ENCODE measurements at places on chromosomes 11 and 22. TPM values are rescaled to one million over a fixed set of nuclear protein-coding genes. Genes with fewer than 3 reads are reported as not detected.

DNA sequence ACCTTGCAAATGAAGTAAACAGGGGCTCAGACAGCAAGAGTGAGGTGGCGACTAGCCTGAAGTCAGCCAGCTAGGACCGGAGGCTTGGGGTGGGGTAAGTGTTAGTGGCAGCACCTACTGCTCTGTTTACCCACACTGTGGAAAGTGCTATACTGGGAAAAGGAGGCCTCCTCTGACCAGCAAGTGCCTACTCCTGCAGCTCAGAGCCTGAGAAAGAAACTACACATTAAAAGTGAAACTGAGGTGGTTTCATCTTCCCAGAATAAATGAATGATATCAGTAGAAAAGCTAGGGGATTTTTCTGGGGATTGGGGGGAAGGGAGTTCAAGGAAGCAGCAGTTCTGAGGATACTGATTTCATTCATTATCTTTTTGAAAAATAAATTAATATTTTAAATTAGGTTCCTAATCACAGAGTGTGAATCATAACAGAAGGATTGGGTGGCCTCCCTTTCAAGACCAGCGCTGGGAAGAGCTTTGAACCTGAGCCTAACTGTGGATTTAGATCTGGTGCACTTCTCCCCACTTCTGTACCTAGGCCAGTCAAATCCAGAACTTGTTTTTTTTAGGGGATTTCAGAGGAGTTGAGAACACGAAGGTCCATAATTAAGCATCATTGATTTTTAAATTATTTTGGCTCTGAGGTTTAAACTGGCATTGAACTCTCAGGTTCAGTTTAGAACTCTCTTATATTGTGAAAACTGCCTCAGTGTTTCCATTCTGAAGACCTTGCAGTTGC is 48.1 kb upstream of the GRAMD1B start:
- no peak overlapping the region for H3K4me3 ChIP-seq
- no peak for DNase-seq
- no peaks in the 10 kb centered on the region for H3K27me3 ChIP-seq
- H3K27ac ChIP-seq: no peak overlapping the region

- no peak overlapping the region for H3K4me3 ChIP-seq
- H3K4me1 ChIP-seq: no peaks in the 10 kb centered on the region
- H3K36me3 ChIP-seq: no peaks in the 10 kb centered on the region
- H3K27me3 ChIP-seq: no peaks in the 10 kb centered on the region
- H3K27ac ChIP-seq: no peak overlapping the region
These were observed 45.9 kb upstream of the RTL6 start for GRCh38 chr22:44543781-44544477.

DNA sequence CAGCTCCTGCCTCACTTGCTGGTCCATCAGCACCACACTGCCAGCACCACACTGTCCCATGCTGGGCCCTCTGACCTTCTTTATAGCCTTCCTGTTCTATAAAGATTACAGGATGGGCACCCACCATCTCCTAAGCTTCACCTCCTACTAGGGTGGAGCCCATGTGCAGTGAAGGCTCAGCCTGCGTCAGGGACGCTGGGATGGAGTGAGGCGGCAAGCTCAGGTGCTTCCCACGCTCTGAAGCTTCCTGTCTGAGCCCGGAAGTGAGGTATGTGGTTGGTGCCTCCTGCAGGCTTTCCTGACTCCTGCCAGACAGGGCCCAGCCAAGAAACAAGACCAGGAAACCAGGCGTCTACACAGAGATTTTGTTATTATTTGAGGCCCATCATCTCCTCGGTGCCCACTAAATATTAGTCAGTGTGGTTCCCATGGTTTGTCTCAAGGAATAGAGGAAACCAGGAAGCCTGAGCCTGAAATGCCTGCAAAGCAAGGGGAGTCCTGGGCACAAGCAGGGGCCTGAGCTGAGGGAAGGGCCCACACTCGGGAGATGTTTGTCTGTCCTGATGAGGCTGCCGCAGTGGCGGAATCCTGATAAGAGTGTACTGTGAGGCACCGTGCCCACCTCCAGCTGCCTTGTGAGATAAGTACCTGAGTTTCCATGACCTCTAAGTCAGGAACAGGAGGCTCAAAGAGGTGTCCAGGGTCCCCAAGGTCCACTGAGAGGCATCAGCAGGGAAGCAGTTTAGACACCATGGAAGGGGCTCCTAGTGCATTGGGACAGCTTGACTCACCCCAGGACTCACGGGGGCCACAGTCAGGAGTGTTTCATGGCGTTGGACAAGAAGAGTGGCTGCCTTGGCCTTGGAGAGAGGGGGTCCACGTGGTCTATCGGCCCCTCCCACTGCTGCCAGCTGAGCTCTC is 22.0 kb downstream of the RSPH14 start:
- no peaks in the 10 kb centered on the region for H3K36me3 ChIP-seq
- H3K27me3 ChIP-seq: no peaks in the 10 kb centered on the region

- no peak overlapping the region for H3K27ac ChIP-seq
- DNase-seq: no peak
These were observed 4.2 kb downstream of the AMPD3 start for GRCh38 chr11:10459029-10459970.

GRCh38 chr11:130391711-130392110 is 36.7 kb downstream of the ADAMTS8 start:
- no peaks in the 10 kb centered on the region for H3K27me3 ChIP-seq
- DNase-seq: no peak
- no peak overlapping the region for H3K4me3 ChIP-seq
- no peaks in the 10 kb centered on the region for H3K36me3 ChIP-seq

DNA sequence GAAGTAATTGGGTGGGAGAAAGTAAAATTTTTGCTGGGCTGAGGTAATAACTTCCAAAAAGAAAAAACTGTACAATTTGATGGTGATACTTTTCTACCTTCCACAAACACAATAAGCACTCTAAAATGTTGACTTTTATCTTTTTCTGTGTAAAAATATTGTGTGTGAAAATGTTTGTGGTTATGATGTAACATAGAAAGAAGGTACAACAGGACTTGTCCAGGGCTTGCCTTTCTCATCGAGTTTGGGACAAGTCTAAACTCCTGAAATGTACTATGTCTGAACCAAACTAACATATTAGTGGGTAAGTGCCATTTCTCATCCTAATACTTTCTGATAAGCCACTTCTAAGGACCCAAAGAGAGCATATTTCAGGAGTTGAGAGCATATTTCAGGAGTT is 174.2 kb upstream of the PDGFD start:
- no peaks in the 10 kb centered on the region for H3K27me3 ChIP-seq
- H3K36me3 ChIP-seq: no peaks in the 10 kb centered on the region
- no peak for DNase-seq
- H3K4me1 ChIP-seq: no peaks in the 10 kb centered on the region
- no peak overlapping the region for H3K27ac ChIP-seq

DNA sequence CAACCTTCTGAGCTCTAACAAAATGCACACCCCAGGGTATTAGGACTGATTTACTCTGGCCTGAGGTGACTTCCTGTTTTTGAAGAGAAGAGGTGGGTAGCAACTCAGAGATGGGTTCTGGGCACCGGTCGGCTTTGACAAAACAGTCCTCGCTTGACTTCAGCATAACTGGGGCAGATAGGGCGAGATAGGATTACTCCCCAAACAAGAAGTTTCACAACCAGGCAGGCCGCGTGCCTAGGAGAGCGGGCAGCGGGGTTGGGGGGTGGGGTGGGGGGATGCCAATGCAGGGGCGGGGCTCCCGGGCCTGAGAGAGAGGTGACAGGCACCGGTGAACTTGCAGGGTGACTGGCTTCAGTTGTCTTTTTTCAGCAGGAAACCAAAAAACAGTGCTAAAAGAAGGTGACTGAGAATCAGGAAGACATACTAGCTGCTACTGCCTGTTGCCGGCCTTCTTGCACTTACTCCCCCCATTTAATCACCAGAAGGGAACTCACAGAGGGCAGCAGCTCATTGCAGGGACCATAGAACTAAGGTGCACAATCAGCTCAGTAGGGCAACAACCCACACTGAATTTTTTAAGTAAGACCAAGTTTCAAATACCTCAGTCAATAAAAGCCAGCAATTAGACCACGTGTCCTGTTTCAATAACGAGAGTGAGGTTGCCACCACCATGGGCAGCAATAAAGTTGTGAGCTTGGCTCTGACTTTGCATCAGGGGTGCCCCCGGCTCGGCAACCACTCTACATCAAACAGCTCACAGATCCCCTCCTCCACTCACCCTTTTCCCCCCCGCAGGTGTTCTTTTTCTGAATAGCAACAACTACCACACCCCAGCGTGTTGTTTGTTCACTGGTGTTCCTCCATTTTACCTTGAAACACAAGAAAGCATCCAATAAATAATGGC is 37.2 kb upstream of the ETS1 start:
- H3K27ac ChIP-seq: no peak overlapping the region
- H3K27me3 ChIP-seq: no peaks in the 10 kb centered on the region
- no peaks in the 10 kb centered on the region for H3K36me3 ChIP-seq
- no peaks in the 10 kb centered on the region for H3K4me1 ChIP-seq
- peak; percentile 46 for DNase-seq
- H3K4me3 ChIP-seq: no peak overlapping the region

Gene OR5P2
- total RNA-seq: not detected

DNA sequence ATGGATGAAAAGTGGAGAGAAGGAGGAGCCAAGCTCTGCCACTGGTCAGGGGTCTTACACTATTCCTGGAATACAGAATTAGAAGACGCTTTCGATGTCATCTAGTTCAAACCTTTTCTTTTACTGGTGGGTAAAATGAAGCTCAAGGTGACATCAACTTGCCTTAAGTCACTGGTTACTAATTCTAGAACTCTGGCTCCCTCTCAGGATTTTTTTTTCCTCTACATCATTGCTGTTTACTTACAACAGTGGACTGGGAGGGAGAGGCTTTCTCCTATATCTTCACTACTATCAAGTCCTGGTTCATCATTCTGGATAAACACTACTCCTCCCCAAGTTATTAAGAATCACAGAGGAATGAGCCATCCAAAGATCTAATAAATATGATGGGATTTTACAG is 82.9 kb downstream of the ETS1 start:
- H3K4me3 ChIP-seq: no peak overlapping the region
- no peaks in the 10 kb centered on the region for H3K36me3 ChIP-seq
- no peak for DNase-seq
- no peaks in the 10 kb centered on the region for H3K27me3 ChIP-seq
- no peak overlapping the region for H3K27ac ChIP-seq

Gene CNTN5
- 2.9 TPM for total RNA-seq

Gene CPT1A
- total RNA-seq: 81.4 TPM

Gene DCHS1
- 60.8 TPM for total RNA-seq

DNA sequence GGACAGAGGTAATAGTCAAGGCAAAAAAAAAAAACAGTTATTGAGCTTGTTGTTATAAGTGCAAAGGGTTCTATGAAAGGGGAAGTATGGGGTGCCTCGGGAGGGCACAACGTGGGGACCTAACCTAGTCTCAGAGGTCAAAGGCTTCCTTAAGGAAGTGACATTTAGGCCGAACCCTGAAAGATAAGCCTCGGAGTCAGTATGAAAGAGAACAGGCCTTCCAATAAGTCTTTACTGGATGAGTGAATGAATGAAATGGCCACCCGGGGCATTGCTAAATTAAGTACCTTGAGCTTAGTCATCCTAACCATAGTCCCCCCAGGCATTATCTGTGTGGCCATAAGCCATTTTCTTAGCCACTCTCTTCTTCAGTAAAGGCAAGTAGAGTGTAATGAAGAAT is 19.7 kb downstream of the FLI1 start:
- no peak for DNase-seq
- H3K36me3 ChIP-seq: no peaks in the 10 kb centered on the region
- H3K4me1 ChIP-seq: peaks cover 4% of the 10 kb centered on the region
- H3K4me3 ChIP-seq: no peak overlapping the region
- H3K27ac ChIP-seq: no peak overlapping the region

Gene PGR
- total RNA-seq: 16.7 TPM
